Activated CD4-positive, alpha-beta T cell treated with anti-CD3 and anti-CD28 coated beads, Interleukin-2, amount 10 ng/mL, durations not matched to agents 7 days and 5 days (primary cell): ENCODE measurements at places on chromosomes 7 and 10.

DNA sequence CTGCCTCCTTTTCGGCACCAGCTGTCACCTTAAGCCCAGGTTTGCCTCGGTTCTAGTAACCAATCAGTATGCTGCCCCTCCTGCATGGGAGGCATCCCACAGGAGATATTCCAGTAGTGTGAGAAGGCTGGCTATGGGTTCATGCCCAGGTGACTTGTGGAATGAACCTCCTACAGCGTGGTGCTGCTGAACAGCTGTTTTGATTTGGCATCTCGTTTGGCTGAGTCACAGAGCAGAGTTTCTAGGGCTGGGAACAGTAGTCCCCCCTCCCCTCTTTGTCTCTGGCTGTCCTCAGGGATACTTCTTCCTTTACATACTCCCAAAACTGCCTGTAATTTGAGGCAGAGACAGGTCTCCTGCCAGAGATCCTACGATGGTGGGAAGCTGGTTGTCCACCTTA lies 16.1 kb downstream of the R3HCC1L start:
- no peak for DNase-seq

DNA sequence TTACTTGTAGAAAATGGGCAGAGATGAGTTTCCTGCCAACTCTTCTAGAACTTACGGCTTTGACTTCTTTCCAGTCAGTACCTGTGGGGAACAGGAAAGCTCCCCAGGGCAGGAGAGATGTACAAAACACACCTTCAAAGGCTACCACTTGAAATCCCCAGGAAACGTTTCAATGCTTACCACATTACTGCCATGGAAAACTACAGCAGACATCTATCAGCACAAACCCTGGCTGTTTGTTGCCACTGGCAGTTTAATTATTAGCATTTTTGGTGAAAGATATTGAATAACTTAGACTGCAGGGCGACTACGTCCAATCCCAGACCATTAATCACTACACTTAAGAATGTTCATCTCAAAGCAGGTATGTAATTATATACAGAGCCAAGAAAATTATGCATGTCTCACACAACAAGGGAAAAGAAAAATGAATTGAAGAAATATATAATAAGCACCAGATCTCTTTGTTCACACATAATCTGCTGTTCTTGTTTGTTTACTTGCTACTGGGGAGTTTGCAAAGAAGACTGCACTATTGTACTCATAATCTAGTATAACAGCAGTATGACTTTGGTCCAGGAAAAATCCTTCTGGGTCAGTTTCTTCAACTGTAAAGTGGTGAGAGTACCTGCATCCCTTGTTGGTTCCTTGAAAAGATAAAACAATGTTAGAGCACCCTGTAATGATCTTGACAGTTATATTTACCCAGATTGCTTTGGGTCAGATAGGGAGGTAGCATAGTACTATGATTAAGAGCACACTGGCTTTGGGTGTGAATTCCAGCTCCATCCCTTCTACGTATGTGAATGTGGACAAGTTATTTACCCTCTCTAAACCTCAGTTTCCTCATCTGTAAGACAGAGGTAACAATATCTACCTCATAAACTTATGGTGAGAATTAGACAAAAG lies 138.3 kb downstream of the DOCK4 start:
- DNase-seq: no peak

GRCh38 chr10:43106256-43107091 lies 29.6 kb downstream of the RET start:
- DNase-seq: no peak

GRCh38 chr7:122337011-122337410 lies 32.5 kb upstream of the FEZF1 start:
- DNase-seq: no peak

GRCh38 chr7:50556247-50556991 lies 8.8 kb downstream of the DDC start:
- DNase-seq: no peak

GRCh38 chr7:111860248-111860647 lies 298.0 kb upstream of the IMMP2L start:
- peak; percentile 13 for DNase-seq

- DNase-seq: no peak
Observed at GRCh38 chr10:61842755-61843497, 58.6 kb upstream of the ARID5B start.

DNA sequence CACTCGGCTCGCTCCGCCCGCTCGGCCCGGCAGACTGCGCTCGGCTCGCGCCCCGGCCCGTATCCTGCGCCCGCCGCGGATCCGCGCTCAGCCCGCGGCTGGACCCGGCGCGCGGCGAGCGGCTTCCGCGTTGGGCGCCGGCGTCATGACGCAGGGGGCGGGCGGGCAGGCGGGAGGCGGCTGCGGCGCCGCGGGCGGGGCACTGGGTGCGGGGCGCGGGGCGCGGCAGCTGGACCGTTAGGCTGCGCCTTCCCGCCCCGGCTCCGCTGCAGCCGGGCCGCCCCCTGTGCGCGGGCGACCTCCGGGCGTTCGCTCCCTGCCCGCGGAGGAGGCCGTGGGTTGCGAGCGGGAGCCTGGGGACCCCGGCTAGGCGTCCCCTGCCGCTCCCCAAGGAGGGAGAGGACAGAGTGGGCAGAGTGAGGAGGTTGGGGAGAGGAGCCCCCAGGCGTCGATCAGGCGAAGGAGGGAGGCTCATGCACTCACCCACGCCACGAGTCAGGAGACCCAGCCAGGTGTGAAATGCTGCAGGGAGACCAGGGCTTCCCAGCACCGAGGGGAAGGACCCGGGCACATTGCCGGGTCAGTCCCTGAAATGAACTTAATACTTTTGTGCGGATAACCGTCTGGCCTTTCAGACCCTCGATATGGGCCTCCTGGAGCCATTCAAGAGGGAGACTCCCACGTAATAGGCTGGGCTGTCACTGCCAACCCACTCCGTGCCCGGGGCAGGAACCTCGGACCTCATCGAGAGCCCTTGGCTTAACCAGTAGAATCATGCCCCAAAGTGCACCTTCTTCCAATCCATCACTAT lies at the start of gene PIP4K2A:
Gene PIP4K2A (minus strand): TSS at position 100 of the 811 bp plus-strand sequence. CDS start 252 bp downstream, outside the sequence.
- peak; percentile 75 for DNase-seq
